ENCODE measurements at places on chromosomes 13 and 19.

DNA sequence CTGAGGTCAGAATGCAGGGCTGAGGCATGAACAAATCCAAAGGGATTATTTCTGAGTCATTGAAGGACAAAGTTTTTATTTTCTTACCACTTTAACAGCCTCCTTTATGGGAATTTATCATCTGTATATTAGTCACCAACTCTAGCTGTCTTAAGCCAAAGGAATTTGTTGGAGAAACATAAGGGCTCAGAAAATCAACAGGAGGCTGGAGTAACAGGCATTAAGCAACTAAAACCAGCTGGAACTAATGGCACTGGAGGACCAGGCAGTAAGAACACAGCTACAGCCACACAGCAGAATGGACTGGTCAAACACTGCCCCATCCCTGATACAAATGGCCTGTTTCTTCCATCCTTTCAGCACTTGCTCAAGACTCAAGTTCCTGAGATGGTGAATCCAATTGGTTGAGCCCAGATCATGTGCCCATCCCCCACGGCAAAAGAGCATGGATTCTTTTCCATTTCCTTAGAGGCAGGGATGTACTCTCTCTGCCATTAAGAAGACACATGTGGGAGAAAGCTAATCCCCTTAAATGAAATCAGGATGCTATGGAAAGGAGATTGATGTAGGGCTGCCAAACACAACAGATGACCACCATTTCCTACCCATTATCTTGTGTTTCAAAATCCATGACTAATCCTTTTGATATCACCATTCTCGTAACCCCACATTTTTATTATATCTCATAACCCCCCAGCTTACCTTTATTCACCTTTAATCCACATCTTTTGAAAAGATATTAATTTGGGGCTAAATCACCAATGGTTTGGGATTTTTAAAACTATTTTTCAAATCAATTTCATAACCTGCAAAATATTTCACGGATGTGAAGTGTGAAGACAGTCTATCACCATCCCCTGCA is 157.0 kb upstream of the FNDC3A start:
- H3K36me3 ChIP-seq, result no peaks in the 10 kb centered on the region
- peak overlapping the region; percentile 68 for H3K27ac ChIP-seq
- no peak overlapping the region for H3K4me3 ChIP-seq
- H3K4me1 ChIP-seq, result peaks cover 41% of the 10 kb centered on the region
- no peak for DNase-seq
- no peaks in the 10 kb centered on the region for H3K27me3 ChIP-seq

DNA sequence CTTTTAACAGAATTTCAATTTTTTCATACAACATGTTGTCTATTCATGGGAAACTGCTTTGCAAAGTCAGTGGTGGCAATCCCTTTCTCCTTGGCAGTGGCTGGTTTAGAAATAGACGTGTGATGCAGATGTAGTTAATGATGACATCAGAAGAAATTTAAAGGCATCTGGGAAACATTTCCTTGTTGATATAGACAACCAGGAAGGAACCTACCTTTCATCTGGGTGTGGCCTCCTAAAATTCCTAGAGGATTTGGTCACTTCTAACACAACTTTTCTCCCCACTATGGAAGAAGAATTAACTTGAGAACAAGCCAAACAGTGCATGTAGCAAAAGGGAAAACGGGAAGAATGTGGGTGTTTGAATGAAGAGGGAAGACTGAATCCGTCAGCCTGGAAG is 102.8 kb downstream of the EFNB2 start:
- no peaks in the 10 kb centered on the region for H3K27me3 ChIP-seq
- no peak overlapping the region for H3K27ac ChIP-seq
- DNase-seq, result peak; percentile 8
- H3K36me3 ChIP-seq, result no peaks in the 10 kb centered on the region

DNA sequence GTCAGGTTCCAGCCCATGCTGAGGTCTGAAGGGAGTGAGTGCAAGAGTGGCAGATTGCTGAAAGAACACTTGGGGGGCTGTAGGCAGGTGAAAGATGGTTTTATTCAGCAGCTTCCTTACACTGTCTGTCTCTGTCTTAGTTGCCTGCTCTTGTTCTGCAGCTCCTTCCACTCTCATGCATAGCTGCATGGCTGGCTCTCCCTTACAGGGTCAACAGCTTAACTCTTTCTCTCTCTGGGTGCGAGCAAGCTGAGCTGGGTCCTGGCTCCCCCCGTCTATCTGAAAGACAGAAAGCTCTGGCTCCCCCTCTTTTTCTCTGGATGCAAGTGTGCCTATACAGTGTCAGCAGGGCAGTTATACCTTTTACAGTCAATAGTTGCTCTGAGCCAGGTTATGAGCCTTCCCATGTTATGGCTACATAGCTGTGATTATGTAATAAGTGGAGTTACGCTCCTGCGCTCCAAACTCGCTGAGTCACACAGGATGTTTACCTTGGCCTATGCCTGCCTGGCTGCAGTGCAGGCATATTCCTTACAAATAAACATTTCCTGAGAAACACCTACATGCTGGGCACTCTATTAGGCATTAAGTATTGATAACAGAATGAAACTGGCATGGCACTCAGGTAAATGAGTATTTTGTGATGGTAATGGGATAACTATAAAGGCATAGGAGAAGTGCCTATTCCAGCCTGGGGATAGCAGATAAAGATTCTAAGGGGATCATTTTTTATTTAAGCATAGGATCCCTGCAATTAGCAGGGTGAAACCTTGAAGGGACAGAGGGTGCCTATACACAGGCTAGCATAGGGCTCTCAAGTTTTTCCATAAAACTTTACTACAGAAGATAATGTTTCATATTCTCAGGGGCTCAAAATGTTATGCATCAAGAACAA is 826.9 kb upstream of the PCDH9 start:
- no peak overlapping the region for H3K27ac ChIP-seq
- no peaks in the 10 kb centered on the region for H3K27me3 ChIP-seq
- DNase-seq, result no peak
- no peaks in the 10 kb centered on the region for H3K36me3 ChIP-seq
- H3K4me1 ChIP-seq, result no peaks in the 10 kb centered on the region
- no peak overlapping the region for H3K4me3 ChIP-seq

DNA sequence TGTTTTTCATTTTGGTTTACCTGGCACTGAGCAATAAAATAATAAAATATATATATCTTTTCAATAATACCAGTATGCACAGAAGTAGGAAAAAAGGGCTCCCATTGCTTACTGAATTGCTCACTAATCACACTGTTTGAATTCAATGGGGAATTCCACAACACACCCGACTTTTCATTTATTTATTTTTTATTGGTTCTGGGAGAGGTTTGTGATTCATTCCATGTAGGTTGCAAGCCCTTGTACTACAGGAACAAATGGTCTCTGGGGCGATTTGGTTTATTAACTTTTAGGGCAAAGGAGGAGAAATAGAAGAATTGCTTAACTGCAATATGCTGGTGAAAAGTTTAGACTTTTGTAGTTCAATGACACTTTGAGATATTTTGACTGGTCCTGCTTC is 207.4 kb downstream of the DCT start:
- H3K27ac ChIP-seq, result no peak overlapping the region
- no peak overlapping the region for H3K4me3 ChIP-seq
- H3K36me3 ChIP-seq, result no peaks in the 10 kb centered on the region
- DNase-seq, result no peak

GRCh38 chr13:110329798-110330461 is 22.8 kb downstream of the COL4A2 start:
- DNase-seq, result no peak
- H3K27me3 ChIP-seq, result no peaks in the 10 kb centered on the region
- H3K4me1 ChIP-seq, result peaks cover 43% of the 10 kb centered on the region
- no peaks in the 10 kb centered on the region for H3K36me3 ChIP-seq

DNA sequence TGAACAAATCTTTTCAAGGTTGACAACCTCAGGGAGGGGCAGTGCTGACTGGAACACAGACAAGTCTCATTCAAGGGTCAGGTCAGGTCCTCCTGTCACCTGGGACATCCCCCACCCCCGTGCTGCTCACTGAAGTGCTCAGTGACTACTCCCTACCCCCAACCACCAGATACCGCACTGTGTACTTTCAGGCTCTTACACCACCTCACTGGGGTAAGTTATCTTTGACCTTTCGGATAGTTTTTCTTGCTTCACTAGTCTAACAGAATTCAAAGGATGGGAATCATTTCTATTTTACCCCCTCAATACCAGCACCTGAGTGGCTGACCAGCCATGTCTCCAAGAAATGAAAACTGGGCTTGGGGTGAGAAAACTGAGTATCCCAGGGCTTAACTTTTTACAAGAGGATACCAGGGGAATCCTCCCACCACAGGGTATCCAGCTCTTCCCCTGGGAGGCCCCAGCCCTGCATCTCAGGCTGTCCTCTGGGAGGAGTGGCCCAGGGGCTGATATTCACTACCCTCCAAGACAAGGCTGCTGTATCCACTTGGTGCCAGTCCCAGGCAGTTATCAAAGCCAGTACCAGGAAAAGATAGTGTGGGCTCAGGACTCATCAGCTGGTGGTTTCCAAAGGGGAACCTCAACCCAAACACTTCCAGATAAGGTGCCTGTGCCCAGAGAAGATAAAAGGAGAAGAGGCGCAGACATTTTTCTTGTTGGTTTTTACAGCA is 2.1 kb downstream of the ZNF563 start:
- DNase-seq, result no peak
- H3K4me3 ChIP-seq, result no peak overlapping the region
- no peak overlapping the region for H3K27ac ChIP-seq
- H3K27me3 ChIP-seq, result no peaks in the 10 kb centered on the region
- H3K36me3 ChIP-seq, result no peaks in the 10 kb centered on the region
